ENCODE measurements at places on chromosomes 1 and 21.

- no peak for DNase-seq
These were observed 34.0 kb downstream of the KCNJ15 start for GRCh38 chr21:38290809-38291208.

DNA sequence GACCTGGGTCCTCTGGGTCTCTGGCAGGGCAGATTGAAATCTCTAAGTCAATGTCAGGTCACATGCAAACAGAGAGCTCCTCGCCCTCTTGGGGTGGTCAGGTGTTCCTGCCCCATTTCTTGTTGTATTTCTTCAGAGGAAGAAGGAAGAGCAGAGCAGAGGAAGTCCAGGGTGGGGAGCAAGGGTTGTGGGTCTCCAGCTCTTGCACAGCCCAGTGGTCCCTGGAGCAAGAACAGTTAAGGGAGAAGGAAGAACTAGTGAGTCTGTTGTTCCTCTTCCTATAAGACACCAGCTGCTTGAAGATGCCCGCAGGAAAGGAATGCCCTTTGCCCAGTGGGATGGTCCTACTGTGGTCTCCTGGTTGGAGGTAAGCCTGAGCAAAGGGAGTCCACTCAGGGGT is 26.3 kb downstream of the MYOG start:
- DNase-seq: no peak

DNA sequence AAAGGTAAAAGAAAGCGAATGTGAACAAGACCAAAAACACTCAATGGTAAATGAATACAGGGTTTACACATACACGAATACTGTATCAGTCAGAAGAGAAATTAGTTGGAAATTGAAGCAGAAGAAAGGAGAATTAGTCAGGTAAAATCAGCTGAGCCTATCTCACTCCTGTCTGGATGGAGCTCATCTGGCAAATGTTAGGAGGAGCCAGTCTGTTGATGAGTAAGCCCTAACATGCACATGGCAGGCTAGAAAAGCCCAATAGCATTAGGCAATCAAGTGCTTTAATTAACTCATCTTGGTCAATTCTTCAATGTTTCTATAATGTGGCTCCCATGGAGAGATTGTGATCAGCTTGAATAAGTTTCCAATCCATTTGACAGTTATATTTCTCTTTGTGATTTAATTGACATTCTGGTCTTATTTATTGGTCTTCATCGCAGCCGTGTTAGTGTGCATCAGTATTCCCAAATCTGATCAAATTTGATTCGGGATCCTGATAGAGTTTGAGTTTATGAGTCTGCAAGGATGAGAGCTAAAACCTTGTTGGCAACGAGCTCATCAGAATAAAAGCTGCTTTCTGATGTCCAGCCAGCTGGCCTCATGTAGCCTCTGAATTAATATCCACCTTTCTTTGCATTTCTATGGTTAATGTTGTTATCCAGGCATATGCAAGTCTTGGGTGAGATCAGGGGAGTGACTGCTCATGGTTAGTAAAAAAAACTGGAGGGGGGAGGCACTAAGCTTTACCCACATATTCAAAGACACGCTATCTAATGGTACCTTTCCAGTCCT is 22.1 kb upstream of the KCNA10 start:
- peak; percentile 85 for DNase-seq

DNA sequence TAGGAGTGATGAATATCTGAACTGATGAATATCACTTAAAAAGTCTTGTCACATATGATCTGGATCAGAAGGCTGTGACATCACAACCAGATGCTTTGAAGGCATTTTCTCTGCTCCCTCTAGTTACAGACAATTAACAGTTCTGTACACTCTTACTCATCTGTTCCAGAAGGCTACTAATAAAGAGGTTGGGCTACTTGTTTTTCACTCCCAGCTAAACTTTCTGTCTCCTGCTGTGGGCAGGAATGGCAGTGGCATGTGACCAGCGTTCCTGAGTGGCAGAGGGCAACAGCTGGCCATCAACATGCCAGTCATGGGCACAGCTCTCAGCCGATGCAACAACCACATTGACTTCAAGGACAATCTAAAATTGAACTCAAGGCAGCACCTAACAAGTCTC is 66.7 kb downstream of the SLC45A1 start:
- DNase-seq: no peak
